ENCODE measurements at places on chromosomes 5 and 9.

GRCh38 chr9:12853051-12853450 lies 78.2 kb downstream of the LURAP1L start:
- H3K36me3 ChIP-seq = no peaks in the 10 kb centered on the region
- H3K27me3 ChIP-seq = no peaks in the 10 kb centered on the region
- no peaks in the 10 kb centered on the region for H3K4me1 ChIP-seq
- no peak for DNase-seq
- no peak overlapping the region for H3K27ac ChIP-seq
- H3K4me3 ChIP-seq = no peak overlapping the region

DNA sequence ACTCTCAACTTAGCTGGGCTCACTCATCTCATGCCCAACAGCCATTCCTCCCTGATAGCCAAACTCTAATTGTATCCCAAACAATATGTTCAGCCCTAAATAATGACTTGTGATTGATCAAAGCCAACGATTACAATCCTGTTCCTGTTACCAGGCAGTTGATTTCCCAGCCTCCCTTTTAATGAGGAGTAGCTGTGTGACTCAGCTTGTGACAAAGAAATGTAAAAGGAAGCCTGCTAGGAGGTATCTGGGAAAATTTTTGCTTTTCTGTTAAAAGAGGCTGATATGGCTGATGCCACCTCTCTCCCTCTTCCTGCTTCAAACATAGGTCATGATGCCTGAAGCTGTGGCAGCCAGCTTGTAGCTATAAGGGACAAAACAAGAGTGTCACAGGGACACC lies 19.6 kb upstream of the ENC1 start:
- H3K27ac ChIP-seq = no peak overlapping the region
- H3K36me3 ChIP-seq = no peaks in the 10 kb centered on the region
- no peak for DNase-seq
- no peak overlapping the region for H3K4me3 ChIP-seq
- no peaks in the 10 kb centered on the region for H3K27me3 ChIP-seq

- H3K27ac ChIP-seq = no peak overlapping the region
- H3K4me3 ChIP-seq = no peak overlapping the region
- H3K27me3 ChIP-seq = no peaks in the 10 kb centered on the region
- H3K4me1 ChIP-seq = no peaks in the 10 kb centered on the region
- H3K36me3 ChIP-seq = no peaks in the 10 kb centered on the region
Observed at GRCh38 chr5:170614720-170615119, 110.9 kb downstream of the KCNIP1 start.

DNA sequence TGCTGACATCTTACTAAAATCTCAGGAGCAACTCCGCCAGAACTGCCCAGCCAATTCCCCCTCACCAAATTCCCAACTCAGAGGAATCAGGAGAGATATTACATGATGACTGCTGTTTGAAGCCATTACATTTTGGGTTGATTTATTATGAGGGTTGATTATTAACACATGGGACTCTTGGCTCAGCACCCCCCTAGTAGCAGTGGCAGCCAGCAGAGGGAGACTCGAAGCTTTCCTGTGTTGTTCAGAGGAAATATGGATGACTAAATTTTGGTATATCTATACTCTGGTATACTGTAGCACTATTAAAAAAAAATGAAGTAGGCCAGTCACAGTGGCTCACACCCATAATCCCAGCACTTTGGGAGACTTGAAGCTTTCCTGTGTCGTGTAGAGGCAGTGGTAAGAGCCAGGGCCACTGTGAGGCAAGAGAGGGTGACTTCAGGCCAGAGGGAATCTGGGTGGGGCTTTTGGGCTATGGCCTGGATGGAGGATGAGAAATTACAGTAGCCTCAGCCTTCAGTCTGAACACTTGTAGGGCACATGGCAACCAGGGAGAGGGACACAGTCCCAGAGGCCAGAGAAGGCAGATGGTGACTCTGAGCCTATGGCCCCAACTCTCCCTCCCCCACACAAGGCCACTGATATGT lies 111.4 kb downstream of the LHX2 start:
- no peaks in the 10 kb centered on the region for H3K27me3 ChIP-seq
- no peak overlapping the region for H3K4me3 ChIP-seq
- no peak for DNase-seq
- no peak overlapping the region for H3K27ac ChIP-seq
- peaks cover 4% of the 10 kb centered on the region for H3K4me1 ChIP-seq

DNA sequence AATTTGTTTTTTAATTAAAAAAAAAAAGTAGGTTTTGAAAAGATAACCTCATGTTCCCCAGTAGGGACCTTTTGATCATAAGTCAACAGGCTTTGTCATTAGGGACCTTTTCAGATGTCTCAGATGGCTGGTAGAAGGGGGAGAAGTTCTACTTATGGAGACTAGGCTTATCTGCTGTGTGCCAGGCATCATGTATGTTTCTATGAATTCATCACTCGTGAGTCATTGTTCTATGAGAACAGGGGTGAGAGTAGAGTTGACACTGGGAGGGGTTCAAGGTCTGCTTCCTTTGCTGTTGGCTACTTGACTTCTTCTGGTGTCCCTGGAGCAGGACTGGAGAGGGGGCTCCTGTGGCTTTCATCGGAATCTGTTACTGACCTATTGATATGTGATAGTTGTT lies 138.8 kb downstream of the KDM4C start:
- no peak for DNase-seq
- H3K36me3 ChIP-seq = peaks cover 43% of the 10 kb centered on the region
- no peak overlapping the region for H3K27ac ChIP-seq
- H3K27me3 ChIP-seq = no peaks in the 10 kb centered on the region

GRCh38 chr9:95511616-95511931 lies 5.2 kb downstream of the PTCH1 start:
- peaks cover 100% of the 10 kb centered on the region for H3K27me3 ChIP-seq
- peaks cover 58% of the 10 kb centered on the region for H3K4me1 ChIP-seq
- no peaks in the 10 kb centered on the region for H3K36me3 ChIP-seq
- H3K4me3 ChIP-seq = peak overlapping the region; percentile 68
- no peak for DNase-seq

DNA sequence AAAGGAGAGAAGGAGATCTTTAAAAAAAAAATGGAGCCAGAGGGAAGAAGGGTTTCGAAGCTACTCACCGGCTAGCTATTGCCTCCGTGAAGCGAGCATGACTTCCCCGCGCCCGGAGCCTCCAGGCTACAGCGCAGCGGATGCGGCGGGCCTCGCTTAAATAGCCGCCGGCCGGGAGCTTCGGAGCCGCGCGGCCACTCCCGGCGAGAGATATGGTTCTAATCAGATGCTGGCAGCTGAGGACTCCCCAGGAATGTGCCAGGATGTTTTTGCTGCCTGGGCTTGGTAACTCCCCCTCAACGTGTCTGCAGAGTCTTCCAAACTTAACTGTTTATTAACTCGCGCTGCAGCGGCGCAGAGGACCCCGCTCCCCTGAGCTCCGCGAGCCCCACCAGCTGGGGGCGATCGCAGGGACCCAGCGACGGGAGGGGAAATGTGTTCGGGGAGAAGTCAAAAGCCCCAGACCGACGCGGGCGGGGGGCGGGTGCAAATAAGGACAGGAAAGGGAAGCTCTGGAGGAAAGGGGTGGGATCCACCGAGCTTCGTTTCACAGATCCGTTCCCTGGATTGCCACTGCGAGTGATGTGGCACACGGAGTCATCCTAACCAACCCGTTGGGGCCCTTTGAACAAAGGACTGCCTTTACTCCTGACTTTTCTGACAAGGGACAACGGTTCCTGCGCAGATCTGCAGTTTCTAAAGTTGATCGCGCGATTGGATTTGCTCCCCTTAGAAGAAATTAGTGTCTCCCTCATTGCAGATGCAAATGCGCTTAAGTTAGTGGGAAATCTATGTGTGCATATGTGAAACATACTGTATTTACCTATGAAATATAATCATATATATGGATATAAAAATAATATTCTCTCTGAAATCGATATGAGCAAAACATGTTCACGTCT lies at the start of gene DAB2:
Gene DAB2 (minus strand): TSS at position 245 of the 902 bp plus-strand sequence. CDS start 30,660 bp downstream, outside the sequence.
- peak within 1 kb of the TSS; percentile 59 for H3K4me3 ChIP-seq
- DNase-seq = peak; percentile 91
- peak within 1 kb of the TSS; percentile 67 for H3K27ac ChIP-seq
- peaks cover 23% of the 10 kb centered on the region for H3K27me3 ChIP-seq
- H3K36me3 ChIP-seq = no peaks in the 10 kb centered on the region
- H3K4me1 ChIP-seq = peaks cover 29% of the 10 kb centered on the region

DNA sequence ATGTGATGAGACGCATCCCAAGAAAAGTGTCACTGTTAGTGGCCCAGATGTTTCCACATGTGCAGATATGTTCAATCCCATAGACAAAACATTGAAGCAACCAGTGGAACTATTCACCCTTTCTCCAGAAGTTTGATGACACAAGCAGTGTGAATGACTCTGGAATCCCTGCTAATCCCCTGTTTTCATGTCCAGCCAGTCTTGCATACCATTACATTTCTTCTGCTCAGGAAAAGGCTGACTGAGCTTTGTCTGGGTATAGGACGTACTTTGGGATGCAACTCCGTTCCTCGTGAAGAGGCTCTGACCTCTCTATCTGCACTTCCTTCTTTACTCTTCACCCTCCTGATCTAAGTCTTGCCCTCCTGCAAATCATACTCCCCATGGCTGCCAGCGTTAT lies 172.4 kb downstream of the NTRK2 start:
- no peak overlapping the region for H3K4me3 ChIP-seq
- no peaks in the 10 kb centered on the region for H3K36me3 ChIP-seq
- DNase-seq = no peak
- H3K27ac ChIP-seq = no peak overlapping the region
- H3K27me3 ChIP-seq = no peaks in the 10 kb centered on the region
- H3K4me1 ChIP-seq = no peaks in the 10 kb centered on the region

DNA sequence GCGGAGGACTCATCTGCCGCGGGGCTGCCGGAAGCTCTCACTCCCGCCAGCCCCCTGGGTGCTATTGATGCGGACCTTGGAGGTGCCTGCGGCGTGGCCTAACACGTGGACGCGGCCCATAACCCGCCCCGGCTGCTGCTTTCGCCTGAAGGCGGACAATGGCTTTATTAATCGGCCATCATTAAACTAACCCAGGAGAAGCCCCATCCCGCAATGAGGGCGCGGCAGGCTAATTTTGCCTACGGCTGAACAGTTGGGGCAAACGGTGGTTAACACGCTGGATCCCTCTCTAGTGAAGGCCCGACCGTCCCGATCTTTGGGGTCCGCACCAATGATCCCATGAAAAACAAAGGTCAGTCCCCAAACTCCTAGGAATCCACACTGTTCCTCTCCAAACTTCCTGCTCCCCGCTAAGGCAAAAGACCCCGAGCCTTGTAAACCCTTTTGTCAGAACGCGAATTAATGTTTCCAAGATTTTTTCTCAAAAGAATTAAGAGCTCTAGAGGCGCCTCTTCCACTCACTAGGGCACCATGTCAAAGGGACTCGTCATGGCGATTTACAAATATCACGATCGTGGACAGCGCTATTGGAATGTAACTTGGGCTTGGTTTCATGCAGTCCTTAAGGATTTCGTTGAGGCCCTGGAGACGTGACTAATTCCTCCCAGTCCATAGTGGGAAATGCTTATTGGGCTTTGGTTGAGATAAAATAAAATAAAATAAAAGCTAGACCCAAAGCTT lies 193.1 kb downstream of the MEF2C start:
- no peak for DNase-seq
- no peak overlapping the region for H3K4me3 ChIP-seq
- H3K4me1 ChIP-seq = peaks cover 40% of the 10 kb centered on the region
- no peak overlapping the region for H3K27ac ChIP-seq
- no peaks in the 10 kb centered on the region for H3K36me3 ChIP-seq

DNA sequence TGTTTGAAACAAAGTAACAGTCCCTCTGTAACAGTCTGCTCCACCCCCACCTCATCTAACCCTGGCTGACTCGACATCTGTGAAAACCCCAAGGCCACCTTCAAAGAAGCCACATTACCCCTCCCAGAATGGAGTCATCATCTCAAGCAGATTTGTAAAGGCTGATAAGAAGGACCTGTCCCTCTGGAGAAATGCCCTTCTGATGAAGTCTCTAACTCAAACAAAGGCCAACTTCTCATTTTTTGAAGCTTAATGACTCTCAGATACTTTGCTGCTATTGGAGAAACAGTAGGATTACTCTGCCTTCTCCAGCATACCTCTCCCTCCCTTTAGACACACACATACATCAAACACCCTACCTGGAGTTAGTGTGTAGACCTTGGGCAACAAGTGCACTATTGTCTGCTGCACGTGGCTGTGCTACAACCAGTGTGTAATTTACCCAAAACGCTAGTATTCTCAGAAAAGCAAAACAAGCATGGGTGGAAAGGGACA lies 5.3 kb upstream of the SUSD1 start:
- H3K27ac ChIP-seq = no peak overlapping the region
- no peaks in the 10 kb centered on the region for H3K36me3 ChIP-seq
- no peak for DNase-seq
- H3K4me1 ChIP-seq = peaks cover 48% of the 10 kb centered on the region

DNA sequence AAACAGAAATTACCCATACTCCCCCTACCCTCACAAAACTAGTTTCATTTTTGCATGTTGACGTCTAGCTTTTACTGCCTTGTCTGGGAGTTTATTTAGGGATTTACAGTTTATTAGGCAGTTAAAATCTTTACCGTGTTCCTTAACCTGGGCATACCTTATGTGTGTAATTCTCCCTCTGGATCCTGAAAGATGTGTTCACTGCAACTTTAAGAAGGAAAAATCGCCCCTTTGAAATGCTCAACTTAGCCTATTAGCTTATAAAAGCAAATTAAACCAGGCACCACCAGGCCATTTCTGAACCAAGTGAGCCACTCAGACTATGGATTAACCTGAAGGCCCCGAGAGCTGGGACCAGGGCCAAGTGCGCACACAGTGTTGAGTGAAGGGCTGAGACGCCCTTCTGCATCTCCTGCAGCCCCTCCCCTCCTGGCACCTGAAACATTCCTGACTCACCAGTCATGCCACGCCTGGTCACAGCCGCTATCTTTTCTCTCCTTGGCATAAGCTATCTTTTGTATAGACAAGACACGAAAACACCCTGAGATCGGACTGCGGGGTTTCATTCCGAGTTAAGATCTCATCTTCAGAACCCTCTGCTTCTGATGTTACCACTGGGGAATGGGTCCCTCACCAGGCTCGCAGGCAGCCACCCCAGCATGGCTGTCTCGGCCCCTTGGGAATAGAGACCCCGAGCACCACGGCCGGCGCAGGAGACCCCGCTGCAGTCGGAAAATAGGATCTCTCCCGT lies 111.9 kb downstream of the ROR2 start:
- no peak overlapping the region for H3K4me3 ChIP-seq
- DNase-seq = peak; percentile 51
- H3K27ac ChIP-seq = peak overlapping the region; percentile 20

DNA sequence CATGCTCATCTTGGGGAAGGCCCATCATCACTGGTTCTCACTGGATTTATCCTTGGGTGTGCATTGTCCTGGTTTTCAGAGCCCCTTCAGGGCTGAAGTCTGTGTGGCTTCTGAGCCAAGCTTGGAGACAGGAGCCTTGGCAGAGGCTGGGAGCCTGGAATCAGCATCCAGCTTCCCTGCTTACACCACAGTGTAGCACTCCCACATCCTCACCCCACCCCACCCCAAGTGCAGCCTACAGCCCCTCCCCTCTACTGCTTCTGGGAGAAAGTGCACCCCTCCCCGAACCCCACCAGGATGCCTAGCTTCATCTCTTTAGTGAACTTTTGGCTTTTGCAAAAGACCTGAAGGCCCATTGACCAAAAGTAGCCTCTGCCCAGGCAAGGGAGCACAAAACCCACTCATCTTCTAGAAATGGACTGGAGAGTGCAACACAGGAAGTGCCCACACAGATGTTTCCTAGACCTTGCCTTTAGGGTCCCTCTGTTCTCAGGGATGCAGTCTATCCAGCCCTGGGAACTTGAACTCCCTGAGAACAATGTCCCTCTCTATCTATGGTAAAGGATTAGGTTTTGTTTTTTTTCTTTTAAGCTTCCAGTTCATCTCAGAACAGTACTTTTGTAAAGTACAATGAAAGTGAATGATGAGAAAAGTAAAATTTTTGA lies 189.7 kb downstream of the PALM2AKAP2 start:
- peak; percentile 77 for DNase-seq
- H3K27me3 ChIP-seq = no peaks in the 10 kb centered on the region
- H3K4me1 ChIP-seq = peaks cover 91% of the 10 kb centered on the region
- no peak overlapping the region for H3K4me3 ChIP-seq
- peak overlapping the region; percentile 87 for H3K27ac ChIP-seq
- no peaks in the 10 kb centered on the region for H3K36me3 ChIP-seq

All from spleen (tissue), 13 donors.